ENCODE measurements at places on chromosomes 6 and 20. TPM values are rescaled to one million over a fixed set of nuclear protein-coding genes. Genes with fewer than 3 reads are reported as not detected.

PSORS1C2 gene
- 2.9 TPM for total RNA-seq

PHACTR1 gene
- 12.7 TPM for total RNA-seq

TRIM40 gene
- total RNA-seq, result not detected

FAM229B gene
- total RNA-seq, result 13.8 TPM

OPN5 gene
- not detected for total RNA-seq

HEY2 gene
- total RNA-seq, result 2.3 TPM

STX16 gene
- 56.8 TPM for total RNA-seq

SNAI1 gene
- total RNA-seq, result 0.59 TPM
